Activated T-cell treated with anti-CD3 and anti-CD28 coated beads for 4 hours (primary cell): ENCODE measurements at places on chromosomes 3 and 15.

DNA sequence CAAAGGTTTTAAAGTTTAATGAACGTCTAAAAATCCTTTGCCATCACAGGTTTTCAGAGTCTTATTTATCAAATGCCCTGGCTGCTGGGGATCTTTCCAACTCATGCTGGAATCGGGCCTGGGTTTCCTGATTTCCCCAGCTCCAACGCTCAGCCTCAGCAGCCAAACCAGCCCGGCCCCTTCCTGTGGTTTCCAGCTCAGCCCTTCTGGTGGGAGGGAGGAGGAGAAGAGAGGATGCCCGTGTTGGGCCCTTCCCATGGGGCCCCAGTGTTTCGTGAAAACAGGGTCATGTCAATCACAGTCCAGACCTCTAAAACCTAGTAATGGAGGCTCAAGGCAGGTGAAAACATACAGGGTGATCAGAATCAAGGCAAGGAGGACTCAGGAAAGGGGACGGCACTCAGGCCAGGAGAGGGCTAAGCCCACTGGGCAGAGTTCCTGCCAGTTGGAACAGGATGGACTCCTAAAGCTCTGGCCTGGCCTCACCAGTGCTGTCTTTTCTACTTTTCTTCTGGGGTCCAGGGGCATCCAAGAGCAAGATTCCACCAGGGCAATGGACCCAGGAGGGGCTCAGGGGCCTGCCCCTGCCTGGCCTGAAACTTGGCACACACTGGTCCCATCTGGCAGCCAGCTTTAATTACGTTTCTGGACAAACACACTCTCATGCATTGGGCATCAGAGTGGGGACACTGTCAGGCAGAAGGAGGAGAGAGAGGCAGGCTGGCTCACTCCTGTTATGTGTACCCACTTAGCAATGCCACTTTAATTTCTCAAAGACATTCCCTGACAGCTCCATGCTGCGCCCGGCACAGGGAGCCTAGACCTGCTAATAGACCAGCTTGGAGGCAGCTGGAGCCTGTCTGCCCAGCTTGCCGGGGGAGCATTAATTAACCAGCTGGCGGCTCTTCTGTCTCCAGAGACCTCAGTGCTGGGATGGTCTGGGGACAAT, 194.6 kb downstream of the FAM43A start:
- no peak for DNase-seq

- DNase-seq: no peak
Observed at GRCh38 chr15:98174841-98175240, 214.3 kb downstream of the ARRDC4 start.

DNA sequence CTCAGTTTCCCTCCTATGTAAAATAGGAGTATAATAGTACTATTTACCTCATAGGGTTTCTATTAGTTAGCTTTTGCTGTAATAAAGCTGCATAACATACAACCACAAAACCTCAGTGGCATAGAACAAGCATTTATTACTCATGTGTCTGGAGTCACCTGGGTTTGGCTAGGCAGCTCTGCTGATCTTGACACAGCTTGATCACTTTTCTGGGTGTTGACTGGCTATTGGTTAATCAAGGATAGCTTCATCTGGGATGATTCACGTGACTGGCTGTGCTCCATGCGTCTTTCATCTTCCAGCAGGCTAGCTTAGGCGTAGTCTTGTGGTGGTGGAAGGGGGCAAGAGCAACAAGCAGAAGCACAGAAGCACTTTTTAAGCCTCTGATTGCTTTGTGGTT, 112.6 kb downstream of the SQOR start:
- no peak for DNase-seq

DNA sequence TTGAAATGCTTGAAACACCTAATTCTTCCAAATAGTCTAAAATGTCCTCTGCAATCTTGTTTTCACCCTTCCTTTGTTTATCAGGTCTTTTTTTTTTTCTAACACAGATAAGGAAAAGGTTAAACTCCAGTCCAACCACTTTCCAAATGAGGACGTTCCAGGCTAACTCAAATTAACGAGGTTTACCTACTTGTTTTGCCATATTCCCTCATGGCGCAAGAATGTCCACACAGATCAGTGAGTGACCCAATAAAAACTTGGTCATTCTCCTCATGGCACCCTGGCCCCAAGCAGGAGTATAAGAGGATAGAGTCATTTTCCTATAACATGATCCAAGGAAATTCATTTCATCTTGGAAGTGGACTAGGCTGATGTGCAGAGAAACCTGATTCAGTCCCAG, 6.6 kb upstream of the LIPC start:
- DNase-seq: no peak

GRCh38 chr3:72821161-72821781, 27.0 kb downstream of the SHQ1 start:
- peak; percentile 15 for DNase-seq

DNA sequence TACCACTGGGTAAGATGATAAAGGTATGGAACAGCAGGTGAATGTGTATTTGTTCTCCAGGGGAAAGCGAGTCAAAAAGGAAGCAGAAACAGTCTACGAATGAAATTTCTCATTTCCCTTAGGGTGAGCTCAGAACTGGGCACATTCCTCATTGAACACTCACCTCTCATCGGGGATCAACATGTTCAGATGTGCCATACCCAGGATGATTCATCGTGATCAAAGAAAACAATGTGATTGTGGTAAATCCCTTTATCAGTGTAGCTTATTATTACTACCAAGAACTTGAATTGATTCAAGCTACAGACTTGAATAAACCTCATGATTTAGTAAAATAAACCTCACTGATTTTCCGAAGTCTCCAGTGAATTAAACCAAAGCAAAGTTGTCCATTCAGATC, 72.1 kb downstream of the GJD2 start:
- DNase-seq: no peak

DNA sequence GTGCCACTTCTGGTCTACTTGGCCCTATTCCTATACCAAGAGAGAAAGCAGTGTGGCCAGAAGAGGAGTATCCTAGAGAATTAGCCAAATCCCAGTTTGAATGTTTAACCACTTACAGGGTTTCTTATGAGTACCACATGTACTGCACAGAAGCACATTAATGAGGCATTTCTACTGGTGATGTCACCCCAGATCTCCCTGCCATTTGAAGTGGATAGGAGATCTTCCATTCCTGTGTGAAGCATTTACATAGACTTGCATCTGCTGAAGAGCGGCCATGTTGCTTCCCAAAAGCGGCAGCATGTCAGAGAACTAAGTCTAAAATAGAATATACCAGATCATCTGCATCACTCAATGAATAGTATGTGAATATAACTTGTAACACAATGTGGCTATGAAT, 108.4 kb upstream of the TUSC7 start:
- DNase-seq: no peak
